ENCODE measurements at places on chromosomes 2 and 18.

DNA sequence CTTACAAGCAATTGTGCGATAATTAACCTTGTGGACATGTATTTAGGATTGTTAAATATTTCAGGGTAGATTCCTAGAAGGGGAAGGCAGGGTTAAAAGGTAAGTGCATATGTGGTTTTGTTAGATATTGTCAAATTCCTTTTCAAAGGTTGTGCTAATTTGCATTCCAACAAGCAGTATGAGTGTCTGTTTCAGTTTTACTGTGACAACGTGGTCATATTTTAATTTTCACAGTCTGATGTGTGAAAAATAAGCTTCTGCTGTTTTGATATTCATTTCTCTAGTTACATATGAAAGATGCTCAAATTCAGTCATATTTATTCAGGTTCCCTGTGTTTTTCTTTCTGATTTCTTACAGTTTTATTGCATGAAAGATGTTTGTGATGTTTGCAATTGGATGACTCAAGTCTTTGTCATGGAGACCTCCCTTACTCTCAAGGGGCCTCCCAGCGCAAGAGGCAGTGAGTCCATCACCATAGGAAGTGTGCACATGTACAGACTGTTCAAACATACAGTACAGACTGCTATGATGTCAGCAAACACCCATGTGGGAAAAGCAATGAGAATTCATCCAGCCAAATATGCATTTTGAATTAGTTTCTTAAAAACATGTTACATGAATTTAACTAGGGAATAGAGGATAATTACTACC lies 310.8 kb downstream of the GALR1 start:
- DNase-seq = no peak

- DNase-seq = no peak
Measured at GRCh38 chr2:209613649-209614305, 157.9 kb upstream of the UNC80 start.

GRCh38 chr18:49844903-49845302 lies 31.6 kb upstream of the ACAA2 start:
- no peak for DNase-seq

DNA sequence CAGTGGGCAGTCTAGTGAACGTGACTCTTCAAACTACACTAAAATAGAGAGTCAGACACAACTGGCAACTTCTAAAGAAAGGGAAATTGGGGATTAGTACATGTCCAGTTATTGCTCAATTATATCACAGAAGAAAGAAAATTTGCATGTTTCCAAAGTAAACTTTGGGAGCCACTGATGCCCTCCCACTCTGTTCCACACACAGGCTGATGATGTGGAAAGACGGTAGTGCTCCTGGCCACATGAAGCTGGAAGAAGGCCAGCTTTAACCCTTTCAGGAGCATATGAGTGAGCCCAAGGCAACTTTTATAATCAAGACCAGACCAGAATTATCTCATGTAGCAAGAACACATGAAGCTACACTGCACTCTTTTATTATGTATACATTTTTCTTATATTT lies 141.0 kb downstream of the NR4A2 start:
- no peak for DNase-seq

GRCh38 chr2:60707750-60708371 lies 48.2 kb upstream of the PAPOLG start:
- peak; percentile 29 for DNase-seq
